ENCODE measurements at places on chromosomes 2 and 18.

GRCh38 chr2:239667431-239667985, 266.7 kb upstream of the HDAC4 start:
- DNase-seq, result no peak

GRCh38 chr18:42052122-42052708, 97.2 kb downstream of the PIK3C3 start:
- no peak for DNase-seq

- no peak for DNase-seq
Measured at GRCh38 chr18:77749089-77749488, 499.4 kb downstream of the GALR1 start.

- DNase-seq, result no peak
Measured at GRCh38 chr2:108169982-108170625, 69.7 kb upstream of the SULT1C3 start.

DNA sequence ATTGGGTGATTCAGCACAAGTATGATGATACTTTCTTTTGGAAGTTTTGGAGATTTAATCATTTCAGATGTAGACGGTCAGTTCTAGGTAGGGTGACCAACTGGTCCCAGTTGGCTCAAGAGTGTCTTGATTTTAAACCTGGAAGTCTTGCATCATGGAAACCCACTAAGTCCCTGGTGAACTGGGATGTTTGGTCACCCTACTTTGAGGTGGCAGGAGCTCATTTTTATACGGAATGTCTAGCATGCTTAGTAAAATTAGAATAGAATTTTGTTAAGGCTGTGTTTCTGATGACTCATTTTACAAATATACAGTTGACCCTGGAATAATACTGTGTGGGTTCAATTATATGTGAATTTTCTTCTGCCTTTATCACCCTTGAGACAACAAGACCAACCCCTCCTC, 61.5 kb upstream of the DOCK10 start:
- no peak for DNase-seq

- no peak for DNase-seq
Measured at GRCh38 chr2:200365209-200365608, 58.7 kb downstream of the SPATS2L start.

GRCh38 chr2:113795405-113795920, 39.0 kb upstream of the SLC35F5 start:
- no peak for DNase-seq

DNA sequence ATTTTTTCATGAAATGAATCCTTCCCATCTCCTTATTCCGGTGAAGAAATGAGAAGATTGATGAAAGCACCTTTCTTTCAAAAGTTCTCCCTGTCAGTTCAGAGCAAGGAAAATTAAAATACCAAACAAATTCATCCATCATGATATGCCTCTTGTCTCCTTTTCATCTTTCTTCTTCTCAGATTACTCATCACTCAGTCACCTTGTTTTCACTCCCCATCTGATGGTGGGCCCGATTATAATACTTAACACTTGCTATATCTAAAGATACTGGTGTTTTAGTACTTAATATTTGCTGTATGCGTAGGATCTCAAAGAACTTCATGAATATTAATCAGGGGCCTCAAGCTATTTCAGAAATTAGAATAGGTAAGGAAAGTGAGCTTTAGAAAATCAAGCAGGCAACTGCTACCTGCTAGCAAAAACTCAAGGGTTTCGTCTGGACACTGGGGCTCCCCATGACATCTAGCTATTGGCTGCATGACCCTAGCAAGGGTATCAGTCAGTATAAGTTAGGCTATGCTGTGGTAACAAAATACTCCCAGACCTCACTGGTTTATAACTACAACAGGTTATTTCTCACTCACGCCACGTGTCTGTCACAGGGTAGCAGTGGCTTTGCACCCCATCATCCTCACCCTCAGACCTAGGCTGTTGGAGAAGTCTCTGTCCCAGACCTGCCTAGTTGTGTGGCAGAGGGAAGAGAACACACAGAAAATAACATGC, 39.0 kb upstream of the RNF152 start:
- DNase-seq, result no peak

DNA sequence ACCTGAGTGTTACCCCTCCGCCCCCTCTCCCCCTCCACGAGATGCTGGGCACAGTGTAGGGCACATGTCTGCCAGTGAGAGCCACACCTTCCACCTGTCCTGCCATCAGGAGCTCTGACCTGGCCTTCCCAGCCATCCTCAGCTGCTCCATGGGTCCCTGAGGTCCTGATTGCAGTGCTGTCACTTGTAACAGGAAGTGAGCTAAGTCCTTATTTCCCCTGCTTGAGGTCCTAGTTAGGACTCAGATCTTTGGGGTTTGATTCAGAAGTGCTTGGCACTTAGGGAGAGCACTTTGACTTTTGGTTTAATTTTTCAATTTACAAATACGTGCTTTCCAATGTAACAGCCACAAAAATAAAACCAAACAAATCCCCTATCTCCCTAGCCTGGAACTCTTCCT, 125.5 kb downstream of the WDSUB1 start:
- DNase-seq, result no peak

DNA sequence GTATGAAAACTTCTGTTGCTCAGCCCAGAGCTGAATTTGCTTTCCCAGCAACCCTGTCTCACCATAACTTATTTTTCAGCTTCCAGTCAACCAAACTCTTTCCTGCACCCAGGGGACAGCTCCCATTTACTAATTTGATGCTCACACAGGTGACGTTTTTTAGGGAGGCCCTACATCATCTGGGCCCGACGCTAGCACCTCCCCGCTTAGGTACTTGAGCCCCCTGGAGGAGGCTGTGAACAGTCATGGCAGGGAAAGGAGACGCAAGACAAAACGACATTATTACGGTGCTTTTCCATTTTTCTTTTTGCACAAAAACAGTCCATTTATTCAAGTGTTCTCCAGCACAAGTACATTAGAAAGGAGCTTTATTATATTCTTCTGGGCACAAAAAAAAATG, 59.2 kb upstream of the POMC start:
- no peak for DNase-seq

GRCh38 chr2:224876522-224876921, 160.4 kb upstream of the CCDC195 start:
- no peak for DNase-seq

DNA sequence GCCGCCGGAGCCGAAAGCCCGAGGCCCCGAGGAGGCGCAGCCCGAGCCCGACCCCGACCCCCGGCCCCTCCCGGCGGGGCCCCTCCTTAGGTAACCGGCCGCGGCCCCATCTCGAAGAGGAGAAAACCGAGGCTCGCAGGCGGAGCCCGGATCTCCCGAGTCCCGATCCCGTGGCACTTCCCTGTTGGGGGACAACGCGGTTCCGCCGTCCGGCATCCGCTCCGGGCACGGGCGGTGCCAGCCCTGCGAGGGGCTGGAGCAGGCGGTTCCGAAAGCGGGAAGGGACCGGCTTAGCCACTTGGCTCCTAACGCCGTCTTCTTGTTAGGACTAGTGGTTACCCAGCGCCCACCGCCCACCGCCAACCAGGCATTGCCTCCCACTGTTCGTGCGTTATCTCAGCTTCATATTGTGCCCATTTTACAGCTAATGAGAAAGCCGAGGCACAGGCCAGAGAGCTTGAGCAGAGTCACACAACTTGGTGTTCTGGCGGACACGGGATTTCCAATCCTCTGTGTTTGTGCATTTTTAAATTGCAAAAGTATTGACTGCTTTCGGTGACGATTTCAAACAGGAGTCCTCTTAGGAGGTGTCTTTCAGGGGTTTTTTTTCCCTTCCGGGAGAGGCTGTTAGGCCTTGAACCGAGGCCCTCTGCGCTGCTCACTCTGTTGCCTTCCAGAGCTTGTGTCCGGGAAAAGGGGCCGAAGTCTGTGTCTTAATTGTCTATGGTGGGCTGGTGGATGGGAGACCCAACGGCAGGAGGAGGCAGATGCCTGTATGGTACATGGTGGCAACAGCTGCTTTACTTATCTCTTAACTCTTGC, 562 bp downstream of the CENPA start:
- DNase-seq, result no peak

- DNase-seq, result no peak
Measured at GRCh38 chr2:205734436-205735037, 52.2 kb downstream of the NRP2 start.

GRCh38 chr2:96638144-96639121, at the start of gene KANSL3:
Gene KANSL3 (minus strand): TSS chr2:96638312. CDS start chr2:96637135, 1,177 bp downstream.
- DNase-seq, result peak; percentile 83

- DNase-seq, result no peak
Measured at GRCh38 chr18:47737198-47737830, 193.1 kb downstream of the SMAD2 start.

DNA sequence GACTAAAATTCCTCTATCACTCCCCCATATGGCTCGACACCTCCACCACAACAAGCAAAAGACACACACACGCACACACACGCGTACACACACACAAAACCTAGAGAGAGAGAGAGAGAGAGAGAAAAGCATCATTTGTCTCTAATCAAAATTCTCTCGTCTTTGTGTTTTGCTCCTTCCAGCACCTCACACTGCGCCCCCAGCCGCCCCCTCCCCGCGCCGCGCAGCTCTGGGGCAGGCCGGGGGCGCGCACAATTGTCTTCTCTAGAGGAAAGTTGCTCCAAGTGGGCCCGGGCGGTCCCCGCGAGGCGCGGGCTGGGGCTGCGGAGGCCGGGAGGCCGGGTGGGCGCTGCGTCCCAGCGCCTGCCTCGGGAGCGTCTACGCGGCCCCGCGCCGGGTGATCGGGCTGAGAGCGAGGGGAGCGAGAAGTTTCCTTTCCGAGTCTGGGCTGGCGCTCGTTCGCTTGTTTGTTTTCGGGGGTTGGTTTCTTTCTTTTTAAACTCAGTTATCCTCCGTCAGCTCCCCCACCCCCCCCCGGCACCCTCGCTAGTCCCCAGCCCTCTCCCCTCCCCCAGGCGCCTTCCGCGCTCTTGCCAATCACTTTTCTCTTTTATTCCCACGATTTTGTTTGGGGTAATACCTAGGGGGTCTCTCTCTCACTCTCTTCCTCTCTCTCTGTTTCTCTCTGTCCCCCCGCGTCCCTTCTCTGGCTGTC, 4.1 kb downstream of the ZEB2 start:
- no peak for DNase-seq

DNA sequence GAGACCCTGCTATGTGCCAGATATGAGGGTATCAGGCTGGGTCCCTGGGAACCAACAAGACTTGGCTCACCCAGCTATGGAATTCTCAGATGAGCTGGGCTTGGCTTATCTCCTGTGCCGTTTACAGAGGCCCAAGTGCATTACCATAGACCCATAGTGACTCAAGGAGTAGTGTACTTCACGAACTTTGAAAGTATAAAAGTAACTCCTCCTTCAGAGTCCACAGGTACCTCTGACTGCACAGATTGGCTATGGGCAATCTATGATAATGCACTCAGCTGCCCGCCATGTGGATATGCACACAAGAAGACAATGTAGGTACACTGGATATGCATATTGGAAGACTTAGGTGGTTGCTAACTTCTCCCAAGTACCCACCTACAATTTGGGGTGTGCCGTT, 78.4 kb downstream of the QPCT start:
- DNase-seq, result no peak

DNA sequence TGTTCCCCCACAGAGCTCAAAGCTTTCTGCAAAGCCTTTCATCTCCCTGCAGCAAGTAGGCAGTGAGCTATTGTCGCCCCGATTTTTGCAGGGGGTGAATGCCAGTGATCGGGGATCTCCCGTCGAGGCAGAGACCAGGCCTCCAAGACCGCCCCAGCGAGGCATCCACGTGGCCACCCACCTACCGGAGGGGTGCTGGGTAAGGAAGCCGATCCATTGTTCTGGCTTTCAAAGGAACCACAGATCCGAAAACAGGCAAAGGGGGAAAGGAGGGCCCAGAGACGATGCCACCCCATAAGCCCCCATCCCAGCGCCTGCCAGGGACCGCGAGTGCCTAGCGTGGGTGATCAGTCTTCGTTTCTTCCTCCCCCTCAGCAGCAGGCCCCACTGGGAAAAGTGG, 2.4 kb downstream of the ADRA2B start:
- DNase-seq, result no peak

DNA sequence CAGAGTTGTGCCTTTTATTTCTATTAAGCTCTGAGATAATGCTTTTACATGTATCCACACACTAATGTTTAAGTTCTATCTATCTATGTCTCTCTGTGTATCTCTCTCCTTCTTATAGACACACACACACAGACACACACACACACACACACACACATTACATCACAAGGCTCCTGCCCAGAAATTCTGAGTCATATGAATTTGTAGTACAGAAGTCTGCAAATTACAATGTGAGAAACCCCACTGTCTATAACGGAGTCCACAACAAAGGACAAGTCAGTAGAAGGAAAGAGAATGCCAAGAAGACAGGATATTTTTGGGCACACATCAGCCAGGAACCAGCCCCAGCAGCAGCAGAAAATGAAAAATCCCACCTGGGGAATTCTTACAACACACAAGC, 142.4 kb downstream of the EN1 start:
- DNase-seq, result no peak

GRCh38 chr2:6877402-6878304, at the start of gene RSAD2:
Gene RSAD2 (plus strand): TSS chr2:6877777. CDS start chr2:6877801, 24 bp downstream.
- no peak for DNase-seq

DNA sequence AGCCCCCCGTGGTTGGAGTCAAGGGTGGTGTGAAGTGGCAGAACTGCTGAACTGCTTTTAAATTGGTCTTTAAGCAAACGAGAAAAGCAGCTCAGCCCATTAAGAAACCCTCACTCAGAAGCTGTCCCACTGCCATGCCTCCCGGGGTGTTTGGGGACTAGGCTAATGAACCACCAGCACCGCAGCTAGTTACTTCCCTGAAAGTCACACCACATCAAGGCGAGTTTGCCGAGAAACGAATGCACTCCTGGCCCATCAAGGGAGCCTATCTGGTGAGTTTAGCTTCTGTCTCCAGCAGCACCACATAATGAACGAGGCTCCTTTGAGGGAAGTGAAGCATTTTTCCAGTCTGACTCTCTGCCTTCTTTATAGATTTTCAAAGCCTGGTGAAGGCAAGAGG, 14.6 kb upstream of the ALK start:
- DNase-seq, result no peak

DNA sequence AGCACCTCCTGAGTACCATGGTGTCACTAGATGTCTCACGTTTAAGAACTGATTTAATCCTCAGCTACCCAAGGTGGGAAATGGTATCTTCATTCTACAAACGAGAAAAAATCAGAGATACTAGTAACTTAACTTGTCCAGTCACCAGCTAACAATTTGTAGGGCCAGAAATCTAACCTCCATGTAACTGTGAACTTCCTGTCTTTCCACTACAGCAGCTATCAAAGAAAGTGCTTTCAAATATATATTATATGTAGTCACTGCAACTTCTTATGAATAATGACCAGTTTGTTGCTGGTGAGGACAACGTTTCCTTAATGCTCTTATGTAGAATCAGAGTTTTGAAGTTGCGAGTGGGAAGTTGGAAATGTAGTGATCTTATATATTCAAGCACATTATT, 1.9 kb downstream of the REV1 start:
- DNase-seq, result no peak

- DNase-seq, result no peak
Measured at GRCh38 chr2:65479524-65479923, 47.1 kb upstream of the SPRED2 start.

DNA sequence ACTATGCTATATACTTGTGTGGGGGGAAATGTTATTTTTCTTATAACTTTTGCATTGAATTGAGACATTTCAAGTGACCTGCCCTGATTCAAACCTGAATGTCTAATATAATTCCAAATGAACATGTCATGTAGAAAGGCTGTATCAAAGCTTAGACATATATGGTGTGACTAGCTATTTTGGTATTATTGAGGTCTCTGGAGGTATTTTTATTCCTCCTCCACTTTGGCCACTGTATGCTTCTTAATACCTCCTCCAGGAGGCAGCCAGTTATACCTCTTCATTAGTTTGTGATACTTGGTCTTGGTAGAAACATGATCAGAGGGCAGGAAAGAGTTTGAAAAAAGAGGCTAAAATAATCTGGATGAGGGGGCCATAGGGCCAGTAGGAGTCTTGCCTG, 217.1 kb downstream of the TCF4 start:
- no peak for DNase-seq

- no peak for DNase-seq
Measured at GRCh38 chr2:174597345-174598047, at the start of gene WIPF1. Gene WIPF1 (minus strand): TSS chr2:174597804. CDS start chr2:174585573, 12,231 bp downstream.
